ENCODE measurements at places on chromosomes 7 and 10.

- no peak for DNase-seq
Observed at GRCh38 chr10:58302254-58302653, 32.6 kb upstream of the UBE2D1 start.

- no peak for DNase-seq
Observed at GRCh38 chr7:77415476-77415822, 700 bp downstream of the GSAP start.

DNA sequence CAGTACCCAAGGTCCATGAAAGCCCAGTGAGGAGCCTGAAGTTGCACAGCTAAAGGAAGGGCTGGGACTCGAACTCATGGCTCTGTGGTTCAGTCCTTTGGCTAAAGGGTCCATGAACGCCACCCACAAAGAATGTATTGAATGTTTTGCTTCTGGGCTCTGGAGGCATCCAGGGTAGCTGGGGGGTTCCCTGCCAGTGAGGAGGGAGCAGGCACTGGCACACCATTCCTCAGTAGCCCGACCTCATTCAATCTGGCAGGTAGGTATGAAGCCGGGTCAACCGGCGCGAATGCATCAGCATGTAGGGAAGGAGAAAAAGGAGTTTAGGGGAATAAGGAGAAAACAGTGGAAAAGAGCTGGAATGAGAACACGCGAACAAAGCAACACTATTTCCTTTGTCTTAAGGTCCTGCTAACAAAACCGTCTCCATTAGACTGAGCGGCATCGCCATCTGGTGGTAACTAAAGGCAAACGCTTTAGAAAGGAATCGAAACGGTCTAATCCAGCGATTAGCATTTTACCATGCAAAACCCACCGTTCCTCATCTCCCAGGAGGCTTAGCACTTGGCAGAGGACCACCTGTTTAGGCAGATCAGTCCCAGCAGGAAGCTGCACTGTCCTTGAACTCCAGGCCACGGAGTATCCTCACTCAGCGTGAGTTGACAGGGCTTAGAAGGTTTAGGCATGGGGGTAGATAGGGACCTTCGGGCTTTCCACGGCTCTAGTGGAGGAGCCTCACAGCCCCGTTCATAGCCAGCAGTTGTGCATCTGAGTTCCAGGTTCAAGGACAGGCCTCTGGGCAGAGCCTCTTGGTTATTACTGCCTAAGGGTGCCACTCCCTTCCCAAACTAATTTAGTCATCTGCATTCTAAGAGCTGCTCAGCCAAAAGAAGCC lies 122.8 kb downstream of the UBE2H start:
- peak; percentile 82 for DNase-seq

DNA sequence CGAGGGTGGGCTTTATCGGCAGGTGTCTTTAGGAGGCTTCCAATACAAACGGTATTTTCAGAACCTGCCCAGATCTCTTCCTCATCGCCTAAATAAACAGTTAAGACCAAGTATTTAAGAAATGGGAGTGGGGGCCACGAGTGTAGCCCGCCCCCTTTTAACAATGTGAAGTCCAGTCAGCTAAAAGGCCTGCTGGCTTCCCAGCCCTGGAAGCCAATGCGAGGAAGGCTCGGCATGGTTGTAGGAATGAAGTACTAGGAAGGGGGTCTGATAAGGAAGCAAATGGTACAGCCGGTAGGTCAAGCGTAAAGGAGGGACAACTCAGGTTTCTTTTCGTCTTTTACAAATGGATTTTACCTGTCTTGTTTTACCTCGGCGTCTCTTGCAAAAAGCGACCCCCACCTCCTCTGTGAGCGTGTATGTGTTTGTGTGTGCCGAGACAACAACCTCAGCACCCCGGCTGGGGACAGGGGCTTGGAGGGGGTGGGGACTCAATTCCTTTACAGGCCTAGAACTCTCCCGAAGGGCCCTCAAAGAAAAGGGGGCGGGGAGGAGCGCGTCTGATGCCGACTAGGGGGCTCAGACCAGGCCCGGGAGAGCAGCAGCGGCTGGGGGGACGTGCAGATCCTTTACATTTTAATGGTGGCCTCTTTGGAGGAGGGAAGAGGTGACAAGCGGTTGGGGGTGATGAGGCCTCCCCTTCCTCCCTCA lies 147.6 kb downstream of the GPR85 start:
- peak; percentile 27 for DNase-seq

- DNase-seq, result no peak
Observed at GRCh38 chr10:97157578-97158095, 28.1 kb downstream of the SLIT1 start.

DNA sequence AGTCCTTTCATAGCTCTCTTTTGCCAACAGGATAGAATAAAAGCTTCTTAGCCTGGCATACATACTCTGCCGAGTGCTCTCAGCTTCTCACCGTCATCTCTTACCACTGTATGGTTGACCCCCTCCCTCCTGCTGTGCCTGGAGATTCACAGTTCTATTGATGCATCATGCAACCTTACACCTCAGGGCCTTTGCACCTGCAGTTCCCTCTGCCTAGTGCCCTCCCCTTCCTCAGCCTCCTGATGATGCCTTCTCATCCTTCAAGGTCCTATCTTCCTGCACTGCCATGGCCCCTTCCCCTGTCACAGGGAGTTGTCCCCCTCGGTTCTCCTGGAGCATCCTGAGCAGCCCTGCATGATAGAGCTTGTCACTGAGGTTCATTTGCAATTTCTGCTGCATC lies 81.5 kb downstream of the CDH23 start:
- DNase-seq, result no peak

DNA sequence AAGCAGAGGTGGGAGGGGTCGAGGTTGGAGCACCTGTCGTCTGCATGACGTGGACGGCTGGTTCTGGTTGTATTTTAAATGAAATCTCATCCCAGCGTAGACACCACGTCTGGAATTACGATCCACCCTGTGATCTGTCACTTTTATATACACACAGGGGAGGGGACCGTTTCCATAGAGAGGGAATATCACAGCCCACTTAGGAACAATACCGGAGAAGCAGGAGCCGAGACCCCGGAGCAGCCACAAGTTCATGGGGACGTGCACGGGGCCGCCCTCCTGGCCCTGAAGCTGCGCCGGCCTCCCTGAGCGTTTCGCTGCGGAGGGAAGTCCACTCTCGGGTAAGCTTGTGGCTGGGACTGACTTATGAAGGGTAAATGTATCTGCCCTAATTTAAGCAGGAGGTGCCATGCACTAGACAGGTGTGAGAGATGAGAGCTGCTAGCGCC lies at the start of gene UCN3:
TSS of gene UCN3 (plus strand) at position 77 of the 449 bp plus-strand sequence. CDS start 8,755 bp downstream, outside the sequence.
- no peak for DNase-seq

GRCh38 chr7:79823246-79823951 lies 311.2 kb upstream of the GNAI1 start:
- DNase-seq, result peak; percentile 44

DNA sequence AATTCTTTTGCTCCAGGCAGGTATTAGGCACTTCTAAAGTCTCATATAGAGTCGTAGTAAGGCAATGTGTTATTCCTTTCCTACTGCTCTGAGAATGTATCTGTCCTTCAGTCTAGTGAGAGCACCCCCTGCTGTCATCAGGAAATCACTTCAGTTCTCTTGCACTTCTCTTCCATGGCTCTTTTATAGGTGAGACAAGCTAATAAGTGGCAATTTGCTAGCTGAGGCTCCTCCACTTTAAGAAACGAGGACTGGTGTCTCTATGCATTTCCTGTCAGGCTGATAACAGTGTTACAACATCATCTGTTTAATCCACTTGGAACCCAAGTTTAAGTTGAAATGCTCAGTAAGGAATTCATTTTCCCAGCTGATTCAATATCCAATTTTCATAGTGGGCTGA lies 350.6 kb downstream of the TFEC start:
- peak; percentile 47 for DNase-seq

- peak; percentile 40 for DNase-seq
Observed at GRCh38 chr7:41010967-41011366, 691.9 kb downstream of the INHBA start.

DNA sequence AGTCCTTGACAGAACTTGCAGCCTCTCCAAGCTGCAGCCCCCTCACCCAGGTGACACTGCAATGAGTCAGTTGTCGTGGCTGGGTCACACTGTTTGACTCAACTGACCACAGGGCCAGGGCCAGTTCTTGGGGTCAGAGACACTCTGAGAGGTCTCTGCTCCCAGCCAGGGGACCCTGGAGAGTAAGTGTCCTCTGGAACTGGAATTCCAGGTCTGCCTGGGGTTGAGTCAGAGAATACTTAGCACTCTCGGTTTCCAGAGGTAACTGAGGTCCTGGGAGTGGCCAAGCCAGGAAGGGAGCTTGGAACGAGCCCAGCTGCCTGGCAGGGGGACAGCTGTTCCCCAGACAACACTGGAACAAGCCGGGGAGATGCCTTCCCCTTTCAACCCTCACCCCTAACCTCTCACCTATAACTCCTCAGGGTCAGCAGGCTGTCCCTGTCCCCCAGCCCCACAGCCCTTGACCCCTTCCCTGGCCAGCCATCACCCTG lies 2.2 kb upstream of the MYL10 start:
- DNase-seq, result no peak

DNA sequence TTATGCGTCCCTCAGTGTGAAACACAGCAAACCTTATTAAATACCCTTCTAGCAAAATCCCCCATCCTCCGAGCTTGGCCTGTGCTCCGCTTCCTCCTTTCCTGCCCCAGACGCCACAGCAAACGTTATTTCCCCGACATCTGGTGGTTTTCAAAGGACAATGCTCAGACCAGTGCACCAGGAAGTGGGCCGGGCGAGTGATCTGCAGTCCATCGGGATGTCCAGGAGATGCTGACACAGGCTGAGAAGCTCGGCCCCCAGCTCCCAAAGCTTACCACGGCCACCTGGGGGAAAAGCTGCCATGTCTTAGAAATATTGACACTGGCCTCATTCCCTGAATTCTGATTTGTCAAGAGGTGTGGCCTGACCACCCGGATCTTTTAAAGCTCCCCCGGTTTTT lies 129.5 kb downstream of the PTPRN2 start:
- no peak for DNase-seq

- no peak for DNase-seq
Observed at GRCh38 chr7:29548823-29549222, 14.8 kb upstream of the PRR15 start.

DNA sequence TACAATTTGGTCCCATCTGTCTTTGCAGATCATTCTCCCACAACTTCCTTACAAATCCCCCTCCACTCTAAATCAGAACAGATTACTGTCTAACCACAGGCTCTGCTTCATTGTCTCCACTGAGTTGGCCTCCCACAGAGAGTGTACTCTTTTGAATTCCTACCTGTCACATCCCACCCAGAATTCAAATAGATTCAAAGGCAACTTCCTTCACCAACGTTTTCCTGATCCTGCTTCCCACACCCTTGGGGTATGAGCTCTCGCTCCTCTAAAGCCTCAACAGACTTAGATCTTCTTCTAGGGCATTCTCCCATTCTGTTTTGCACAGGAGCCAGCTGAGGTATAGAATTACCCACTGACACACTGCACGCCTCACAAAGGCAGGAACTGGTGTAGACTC lies 197.8 kb upstream of the CDCA7L start:
- DNase-seq, result no peak

GRCh38 chr7:113000316-113001020 lies 86.2 kb downstream of the GPR85 start:
- DNase-seq, result no peak

DNA sequence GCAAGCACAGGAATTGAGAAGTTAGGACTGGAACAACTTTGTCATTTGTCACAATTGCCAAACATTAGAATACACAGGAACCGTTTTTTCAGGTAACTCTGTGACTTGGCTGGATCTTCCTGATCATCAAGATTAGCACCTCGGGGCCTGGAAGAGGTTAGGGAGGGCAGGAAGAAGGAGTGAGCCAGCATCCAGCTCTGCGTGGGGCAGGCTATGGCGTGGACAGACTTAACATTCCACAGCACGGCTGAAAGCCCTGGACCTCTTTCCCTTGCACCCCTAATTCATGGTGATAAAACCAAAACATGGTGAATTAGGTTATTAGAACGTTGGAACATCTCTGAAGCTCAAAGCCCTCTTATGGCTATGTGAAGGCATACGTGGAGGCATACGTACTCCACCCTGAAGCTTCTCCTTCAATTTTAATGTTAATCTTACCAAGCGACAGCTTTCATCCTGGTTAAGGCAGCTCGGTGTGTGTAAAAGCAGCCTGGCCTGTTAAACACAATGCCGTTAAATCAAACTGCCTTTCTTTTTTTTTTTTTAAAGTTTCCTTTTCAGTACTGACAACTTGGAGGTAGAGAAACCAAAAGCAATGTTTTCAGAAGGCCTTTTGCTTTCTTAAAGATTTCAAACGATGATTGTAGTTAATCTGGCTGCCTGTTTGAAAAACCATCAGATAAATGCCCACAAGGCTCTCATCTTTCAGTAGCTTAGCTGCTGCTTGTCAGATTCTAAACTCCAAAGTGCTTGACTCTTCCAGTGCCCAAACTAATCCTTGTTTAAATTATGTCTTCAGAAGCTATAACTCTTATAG lies 4.5 kb downstream of the GRK5 start:
- no peak for DNase-seq

GRCh38 chr7:113945018-113945938 lies 26.5 kb upstream of the PPP1R3A start:
- DNase-seq, result no peak

GRCh38 chr10:29176845-29177832 lies 111.7 kb upstream of the LYZL1 start:
- DNase-seq, result no peak

- DNase-seq, result no peak
Observed at GRCh38 chr7:151274396-151274795, 25.9 kb upstream of the SMARCD3 start.

- DNase-seq, result no peak
Observed at GRCh38 chr7:128385988-128386925, 23.5 kb downstream of the IMPDH1 start.

DNA sequence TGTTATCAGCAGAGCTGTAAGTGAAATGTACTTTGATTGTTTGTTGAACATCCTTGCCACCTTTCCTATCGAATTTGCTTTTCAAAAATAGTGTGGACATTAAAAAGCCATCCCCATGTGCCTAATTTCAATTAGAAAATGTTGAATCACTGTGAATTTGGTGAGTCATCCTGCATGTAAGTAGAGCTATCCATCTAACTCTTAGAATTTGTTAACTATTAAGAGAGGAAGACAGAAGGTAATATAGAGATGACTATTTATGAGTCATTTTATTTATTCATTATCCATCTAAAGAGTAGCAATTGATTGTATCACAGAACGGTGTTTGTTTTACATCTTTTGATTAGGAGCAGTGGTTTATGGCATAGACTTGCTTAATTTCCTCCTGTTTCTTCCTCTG lies 154.7 kb downstream of the MGMT start:
- peak; percentile 14 for DNase-seq

DNA sequence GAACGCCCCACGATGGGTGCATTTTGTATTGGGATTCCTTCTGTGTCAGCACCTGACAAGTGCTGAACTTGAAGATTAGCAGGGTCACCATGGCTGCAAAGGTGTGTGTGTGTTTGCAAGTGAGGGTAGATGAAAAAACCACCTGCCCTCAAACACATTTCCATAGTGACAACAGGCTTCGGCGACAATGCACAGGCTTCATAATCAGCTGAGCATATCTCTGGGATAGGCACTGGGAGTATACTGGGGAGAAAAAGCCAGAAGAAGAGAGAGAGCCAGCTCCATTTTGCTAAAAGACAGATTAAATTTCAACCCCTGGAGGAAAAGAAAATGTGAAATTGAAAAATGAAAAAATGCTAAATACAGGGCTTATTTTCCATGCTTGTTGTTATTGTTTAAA lies 656.1 kb downstream of the INHBA start:
- no peak for DNase-seq

Data from fibroblast of skin of right quadriceps (primary cell).